Fibroblast of skin of left quadriceps (primary cell): ENCODE measurements at places on chromosomes 7 and 10.

DNA sequence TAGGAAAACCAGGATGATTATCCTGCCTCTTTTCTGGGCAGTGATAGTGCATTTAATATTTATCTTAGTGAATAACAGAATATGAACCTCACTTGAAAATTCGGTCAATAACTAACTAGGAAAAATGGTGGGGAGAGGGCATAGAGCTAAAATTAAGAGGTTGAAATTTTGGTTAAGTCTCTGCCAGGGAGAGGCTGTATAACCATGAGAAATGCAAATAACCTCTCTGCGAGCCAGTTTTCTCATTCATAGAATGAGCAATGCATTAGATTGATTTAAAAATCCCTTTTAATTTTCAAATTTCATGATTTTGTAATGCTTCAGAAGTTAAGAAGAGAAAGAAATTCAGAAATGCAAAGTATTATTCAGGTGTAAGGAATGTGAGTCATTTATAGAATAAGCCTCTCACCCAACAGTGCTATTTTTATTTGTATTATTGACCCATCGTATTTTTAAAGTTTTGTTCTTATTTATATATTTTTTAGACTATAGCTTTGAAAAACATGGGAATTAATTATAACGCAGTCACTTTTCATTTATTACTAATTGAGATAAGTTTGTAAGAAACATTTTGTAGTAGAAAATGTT lies 104.7 kb downstream of the PHF14 start:
- no peak for DNase-seq

GRCh38 chr10:128069351-128070051 lies 56.7 kb downstream of the MKI67 start:
- peak; percentile 33 for DNase-seq

DNA sequence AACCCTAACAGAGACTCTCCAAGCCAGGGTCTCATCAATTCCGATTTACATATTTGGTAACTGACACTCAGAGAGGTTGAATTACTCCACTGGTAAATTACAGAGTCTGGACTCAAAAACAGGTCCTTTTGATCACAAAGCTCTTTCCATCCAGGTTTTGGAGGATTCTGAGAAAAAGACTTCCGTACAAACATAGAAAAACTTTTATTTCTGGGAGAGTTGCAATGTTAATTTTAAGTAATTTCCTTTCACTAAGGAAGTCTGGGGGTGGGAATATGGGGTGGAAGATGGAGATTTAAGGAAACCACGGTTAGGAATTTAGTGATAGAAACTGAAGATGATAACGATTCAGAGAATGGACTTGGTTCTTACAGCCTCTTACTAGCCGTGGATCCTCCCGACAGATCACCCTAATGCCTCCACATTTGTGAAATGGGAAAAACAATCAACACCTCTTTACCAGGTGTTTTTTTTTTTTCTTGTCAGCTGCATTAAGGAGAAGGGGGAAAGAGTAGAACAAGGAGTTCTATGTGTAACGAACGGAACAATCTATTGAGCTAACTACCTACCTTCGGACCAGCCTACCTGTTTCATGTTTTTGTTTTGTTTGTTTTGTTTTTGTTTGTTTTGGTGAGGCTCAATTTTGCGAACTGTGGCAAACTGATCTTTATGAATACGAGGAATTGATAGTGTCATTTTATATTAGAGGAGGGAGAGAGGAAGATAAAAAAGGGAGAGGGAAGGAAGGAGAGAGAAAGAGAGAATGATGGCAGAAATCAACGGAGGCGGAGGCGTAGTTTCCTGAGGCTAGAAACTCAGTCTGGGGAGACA lies 1.7 kb upstream of the RBM20 start:
- DNase-seq, result no peak

DNA sequence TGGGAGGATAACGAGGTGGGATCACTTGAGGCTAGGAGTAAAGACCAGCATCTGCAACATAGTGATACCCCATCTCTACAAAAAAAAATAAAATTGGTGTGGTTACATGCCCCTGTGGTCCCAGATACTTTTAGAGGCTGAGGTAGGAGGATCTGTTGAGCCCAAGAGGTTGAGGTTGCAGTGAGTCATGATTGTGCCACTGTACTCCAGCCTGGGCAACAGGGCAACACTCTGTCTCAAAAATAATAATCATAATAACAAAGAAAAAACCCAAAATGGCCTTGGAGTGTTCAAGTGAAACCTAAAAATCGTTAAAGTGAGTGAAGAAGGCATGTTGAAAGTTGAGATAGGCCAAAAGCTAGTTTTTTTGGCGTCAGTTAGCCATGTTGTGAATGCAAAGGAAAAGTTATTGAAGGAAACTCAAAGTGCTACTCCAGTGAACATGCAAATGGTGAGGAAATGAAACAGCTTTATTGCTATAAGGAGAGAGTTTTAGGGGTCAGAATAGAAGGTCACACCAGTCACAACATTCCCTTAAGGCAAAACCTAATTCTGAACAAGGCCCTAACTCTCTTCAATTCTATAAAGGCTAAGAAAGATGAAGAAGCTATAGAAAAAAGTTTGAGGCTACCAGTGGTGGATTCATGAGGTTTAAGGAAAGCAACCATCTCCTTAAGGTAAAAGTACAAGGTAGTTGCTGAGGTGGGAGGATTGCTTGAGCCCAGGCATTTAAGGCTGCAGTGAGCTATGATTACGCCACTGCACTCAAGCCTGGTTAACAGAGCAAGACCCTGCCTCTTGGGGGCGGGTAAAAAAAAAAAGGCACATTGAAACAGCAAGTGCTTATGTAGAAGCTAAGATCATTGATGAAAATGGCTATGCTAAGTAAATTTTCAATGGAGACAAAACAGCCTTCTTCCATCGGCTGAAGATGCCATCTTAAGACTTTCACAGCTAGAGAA lies 45.4 kb upstream of the STOX1 start:
- DNase-seq, result no peak

- no peak for DNase-seq
Observed at GRCh38 chr10:124132876-124133275, 39.5 kb upstream of the CHST15 start.

DNA sequence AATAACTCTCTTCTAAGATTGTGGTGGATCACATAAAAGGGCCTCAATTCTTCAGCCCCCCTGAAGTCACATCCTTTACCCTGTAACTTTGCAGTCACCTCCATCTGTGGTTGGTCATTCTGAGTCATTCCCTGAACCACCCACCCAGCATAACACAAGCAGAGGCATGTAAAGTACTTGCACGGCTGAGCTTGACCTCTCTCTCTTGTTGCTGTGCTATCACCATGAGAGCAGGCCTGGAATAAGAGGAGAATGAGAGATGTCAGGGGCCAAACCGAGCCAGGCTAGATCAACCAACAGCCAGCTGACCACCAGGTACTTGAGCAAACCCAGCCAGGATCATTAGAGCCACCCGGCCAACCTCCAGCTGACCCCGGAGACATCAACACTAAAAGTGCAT lies 13.5 kb upstream of the STK17A start:
- DNase-seq, result no peak

GRCh38 chr7:13322126-13322525 lies 634.7 kb downstream of the ARL4A start:
- DNase-seq, result no peak

GRCh38 chr10:23114228-23114850 lies 19.0 kb downstream of the MSRB2 start:
- no peak for DNase-seq

DNA sequence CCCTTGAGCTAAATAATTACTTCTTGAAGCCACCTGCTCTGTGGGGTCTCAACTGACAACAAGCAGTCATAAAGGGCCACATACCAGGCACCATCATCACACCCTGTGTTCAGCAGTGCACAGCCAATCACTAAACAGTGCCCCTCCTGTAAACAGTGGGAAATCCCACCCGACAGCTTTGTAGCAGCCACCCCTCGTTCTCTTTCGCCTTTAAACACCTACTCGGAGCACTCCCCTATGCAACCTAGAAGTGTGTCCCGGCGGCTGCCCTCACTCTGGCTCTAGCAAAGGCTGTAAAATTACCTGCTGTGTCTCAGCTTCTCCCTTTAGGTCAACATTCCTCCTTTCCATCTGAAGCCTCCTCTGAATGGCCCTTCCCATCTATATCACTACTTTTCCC lies 111.9 kb downstream of the TCERG1L start:
- DNase-seq, result no peak

GRCh38 chr10:97149079-97149531 lies 36.7 kb downstream of the SLIT1 start:
- DNase-seq, result no peak

- DNase-seq, result no peak
Observed at GRCh38 chr7:84595026-84595425, 400.4 kb upstream of the SEMA3A start.

DNA sequence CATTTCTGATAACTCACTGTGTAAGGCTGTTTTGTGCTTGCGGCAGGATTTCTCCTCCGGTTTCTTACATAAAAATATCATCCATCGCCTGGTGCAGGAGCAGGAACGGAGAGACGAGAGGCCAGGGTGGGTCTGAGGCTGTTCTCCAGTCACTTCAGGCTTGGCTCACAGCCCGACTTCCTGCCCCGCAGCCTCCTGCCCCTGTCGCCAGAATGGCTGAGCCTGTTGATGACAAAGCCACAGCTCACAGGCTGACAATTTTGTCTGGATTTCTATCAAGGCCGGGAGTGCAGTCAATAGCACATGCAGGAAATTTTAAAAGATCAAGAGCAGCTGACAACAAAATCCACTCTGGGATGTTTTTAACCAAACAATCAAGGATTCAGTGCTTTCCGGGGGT lies 229.7 kb upstream of the ZNF32 start:
- no peak for DNase-seq

DNA sequence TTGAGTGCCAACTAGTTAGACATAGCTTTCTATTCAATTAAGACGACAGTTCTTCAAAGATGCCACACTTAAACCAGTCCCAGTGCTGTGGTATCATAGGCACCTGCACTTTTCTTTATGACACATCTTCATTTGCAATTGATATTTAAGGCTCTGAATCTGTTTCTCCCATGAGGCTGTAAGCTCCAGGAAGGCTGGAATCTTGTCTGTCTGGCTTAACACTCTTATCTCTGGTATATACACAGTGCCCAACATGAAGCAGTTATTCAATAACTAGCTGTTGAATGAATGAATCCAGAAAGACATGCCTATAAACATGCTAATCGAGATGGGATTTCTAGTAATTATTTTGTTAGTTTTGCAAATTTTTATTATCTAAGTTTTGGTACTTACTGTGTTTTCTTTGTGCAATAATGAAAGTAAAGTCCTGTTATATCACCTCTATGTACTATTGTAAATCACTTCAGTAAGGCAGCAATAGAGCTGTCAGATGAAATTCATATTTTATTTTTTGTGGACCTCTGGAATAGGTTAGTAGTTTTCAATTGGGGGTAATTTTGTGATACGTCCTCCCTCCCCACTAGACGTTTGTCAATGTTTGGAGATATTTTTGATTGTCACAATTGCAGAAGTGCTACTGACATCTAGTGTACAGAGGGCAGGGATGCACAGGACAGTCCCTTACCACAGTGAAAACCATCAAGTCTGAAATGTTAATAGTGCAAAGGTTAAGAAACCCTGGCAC lies 51.3 kb upstream of the STEAP4 start:
- DNase-seq, result no peak

DNA sequence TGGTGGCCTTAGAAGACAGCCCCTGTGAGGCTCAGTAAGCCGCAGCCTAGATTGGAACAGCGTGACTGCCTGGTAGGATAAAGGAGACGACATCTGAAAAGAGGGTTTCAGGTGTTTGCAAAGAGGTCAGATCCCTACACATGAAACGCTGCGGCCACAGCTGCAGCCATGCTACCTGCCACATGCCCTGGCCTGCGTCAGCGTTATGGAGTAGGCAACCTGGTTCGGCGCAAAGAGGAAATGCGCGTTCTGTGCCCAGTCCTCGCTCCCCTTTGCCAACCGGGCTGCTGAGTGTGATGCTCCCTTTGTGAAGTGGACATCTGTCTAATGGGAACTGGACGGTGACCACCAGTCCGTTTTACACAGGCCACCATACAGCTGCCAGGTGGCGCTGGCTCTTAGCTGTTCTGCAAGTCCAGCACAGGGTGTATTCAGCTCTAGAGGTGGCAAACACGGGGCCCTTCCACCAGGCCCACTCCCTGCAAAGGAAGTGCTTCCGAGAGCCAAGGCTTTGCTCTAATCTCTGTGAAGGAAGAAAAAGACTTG lies 160.3 kb downstream of the CELF2 start:
- DNase-seq, result no peak

DNA sequence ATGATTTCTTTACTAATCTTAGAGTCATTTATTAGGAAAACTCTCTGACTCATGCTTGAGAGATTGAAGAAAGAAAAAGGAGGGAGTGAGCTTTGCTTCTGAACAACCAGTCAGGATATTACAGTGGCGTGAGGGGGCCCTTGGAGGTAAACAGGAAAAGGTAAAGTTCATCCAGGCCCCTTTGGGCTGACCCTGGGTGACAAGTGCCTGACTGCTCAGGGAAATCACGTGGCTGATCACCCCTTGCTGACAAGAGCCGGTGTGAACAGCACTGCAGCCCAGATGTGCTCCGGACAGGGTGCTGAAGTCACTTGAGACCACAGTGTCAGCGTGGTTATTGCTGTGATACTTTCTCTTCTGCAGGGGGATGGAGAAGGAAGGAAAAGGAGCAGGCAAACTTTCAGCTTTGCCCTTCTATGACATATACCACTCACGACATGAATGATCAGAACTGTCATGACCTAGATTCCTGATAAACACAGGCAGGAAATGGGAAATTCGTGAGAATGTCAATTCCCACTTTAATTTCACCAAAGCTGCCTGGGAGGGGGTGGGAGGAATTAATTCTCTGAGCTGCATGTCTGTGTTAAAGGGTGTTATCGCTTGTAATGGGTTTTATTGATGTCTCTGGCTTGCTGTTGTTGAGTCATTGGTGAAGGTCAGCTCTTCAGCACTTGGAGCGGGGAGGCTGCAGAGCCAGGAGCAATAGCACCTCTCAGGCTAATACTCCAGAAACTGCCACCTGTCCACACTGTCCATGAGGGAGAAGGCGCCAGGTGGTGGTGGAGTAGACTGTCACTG lies 139.8 kb upstream of the AOAH start:
- no peak for DNase-seq

DNA sequence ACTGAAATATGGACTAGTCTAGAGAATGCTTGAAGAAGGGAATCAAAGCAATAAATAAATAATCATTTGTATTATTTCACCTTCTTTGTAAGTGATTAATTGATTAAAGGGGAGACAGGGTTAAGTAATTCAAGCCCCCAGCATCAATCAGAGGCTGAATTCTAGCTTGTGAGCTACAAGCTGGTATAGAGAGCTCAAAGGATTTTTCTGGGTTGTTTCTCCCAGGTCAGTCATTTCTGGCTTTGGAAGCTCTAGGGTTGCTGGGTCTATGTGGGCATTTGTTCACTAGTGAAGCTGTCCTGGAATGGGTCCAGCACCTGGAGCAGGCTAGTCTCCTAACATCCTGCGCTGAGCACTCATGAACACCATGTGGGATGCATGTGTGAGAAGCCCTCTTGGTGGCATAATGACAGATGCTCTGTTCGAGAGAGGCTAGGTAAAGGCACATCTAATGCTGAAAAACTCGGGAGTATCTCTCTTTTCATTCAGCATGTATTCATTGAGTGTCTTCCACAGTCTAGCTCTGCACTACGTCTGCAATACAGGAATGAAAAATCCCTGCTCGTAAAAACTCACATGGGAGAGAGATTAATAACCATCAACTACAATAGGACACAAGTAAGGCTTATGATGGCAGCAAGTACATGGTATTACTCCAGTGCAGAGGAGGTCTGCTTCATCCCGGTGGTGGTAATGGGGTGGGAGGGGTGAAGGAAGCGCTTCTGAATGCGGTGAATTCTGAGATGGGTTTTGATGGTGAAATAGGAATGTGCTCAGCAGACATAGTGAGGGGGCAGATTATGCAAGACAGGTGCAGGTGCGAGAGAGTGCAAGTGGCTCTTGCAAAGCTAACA lies 68.0 kb upstream of the NRP1 start:
- no peak for DNase-seq
